ENCODE measurements at places on chromosomes 12 and 14. TPM values are rescaled to one million over a fixed set of nuclear protein-coding genes. Genes with fewer than 3 reads are reported as not detected.

NUDT14 gene
- 15.2 TPM for total RNA-seq

CCDC60 gene
- not detected for total RNA-seq

OR4M1 gene
- not detected for total RNA-seq

MYH7 gene
- total RNA-seq: not detected

DNA sequence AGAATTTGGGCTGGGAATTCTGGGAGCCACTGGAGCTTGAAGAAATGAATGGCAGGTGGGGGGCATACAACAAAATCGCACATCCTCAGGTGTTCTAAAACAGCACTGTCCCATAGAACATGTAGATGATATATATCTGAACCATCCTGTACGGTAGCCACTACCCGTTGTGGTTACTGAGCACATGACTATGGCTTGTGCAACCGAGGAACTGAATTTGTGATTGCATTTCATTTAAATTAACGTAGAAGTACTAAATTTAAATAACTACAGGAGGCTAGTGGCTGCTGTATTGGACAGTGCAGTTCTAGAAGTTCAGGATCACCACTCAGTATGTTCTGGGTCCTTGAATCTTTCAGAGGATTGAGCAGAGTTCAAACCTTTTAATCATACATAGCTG is 172.4 kb downstream of the PHETA1 start:
- no peak overlapping the region for H3K27ac ChIP-seq
- DNase-seq: no peak
- no peaks in the 10 kb centered on the region for H3K27me3 ChIP-seq
- H3K4me1 ChIP-seq: no peaks in the 10 kb centered on the region

- H3K4me3 ChIP-seq: no peak overlapping the region
- DNase-seq: no peak
- H3K27ac ChIP-seq: no peak overlapping the region
- H3K4me1 ChIP-seq: peaks cover 14% of the 10 kb centered on the region
Observed at GRCh38 chr14:69316449-69317101, 56.6 kb downstream of the GALNT16 start.

DNA sequence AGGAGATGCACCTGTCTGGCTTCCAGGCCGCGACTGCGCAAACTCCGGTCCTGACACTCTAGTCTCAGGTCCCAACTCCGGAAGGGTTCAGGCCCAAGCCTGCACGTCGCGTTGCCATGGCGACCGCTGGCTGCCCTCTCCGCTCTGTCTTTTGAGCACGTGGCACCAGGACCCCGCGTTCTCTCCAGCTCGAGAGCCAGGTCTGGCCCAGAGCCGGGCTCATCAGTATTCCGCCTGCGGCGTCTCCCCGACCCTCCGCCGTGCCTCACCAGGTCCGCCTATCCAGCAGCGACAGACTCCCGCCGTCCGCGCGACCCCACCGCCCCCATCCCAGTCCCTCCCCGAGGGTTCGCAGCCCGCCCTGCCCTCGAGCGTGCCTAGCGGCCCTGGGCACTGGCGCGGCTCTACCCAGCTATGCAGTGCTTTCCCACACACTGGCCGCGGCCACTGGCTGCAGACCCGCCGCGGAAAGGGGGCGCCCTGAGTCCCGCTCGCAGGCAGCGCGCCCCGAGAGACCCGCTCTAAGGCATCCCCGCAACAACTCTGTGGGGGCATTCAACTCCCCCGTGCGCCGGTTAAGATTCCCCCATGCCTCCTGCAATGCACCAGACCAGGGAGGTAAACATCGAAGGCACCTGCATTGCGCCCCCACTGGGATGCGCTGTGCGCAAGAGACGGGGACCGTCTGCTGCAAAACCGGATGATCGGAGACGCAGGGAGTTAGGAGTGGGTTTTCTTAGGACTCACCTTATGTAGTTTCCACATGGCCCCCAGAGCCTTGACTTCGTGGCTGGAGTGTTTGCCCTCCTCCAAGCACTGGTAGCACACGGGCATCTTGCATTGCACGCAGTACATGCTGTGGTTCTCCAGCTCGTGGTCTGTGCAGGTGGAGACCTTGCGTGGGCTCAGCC is 1.3 kb downstream of the TRIM9 start:
- H3K27me3 ChIP-seq: no peaks in the 10 kb centered on the region
- peaks cover 23% of the 10 kb centered on the region for H3K4me1 ChIP-seq
- H3K27ac ChIP-seq: no peak overlapping the region
- H3K4me3 ChIP-seq: peak overlapping the region; percentile 59

DNA sequence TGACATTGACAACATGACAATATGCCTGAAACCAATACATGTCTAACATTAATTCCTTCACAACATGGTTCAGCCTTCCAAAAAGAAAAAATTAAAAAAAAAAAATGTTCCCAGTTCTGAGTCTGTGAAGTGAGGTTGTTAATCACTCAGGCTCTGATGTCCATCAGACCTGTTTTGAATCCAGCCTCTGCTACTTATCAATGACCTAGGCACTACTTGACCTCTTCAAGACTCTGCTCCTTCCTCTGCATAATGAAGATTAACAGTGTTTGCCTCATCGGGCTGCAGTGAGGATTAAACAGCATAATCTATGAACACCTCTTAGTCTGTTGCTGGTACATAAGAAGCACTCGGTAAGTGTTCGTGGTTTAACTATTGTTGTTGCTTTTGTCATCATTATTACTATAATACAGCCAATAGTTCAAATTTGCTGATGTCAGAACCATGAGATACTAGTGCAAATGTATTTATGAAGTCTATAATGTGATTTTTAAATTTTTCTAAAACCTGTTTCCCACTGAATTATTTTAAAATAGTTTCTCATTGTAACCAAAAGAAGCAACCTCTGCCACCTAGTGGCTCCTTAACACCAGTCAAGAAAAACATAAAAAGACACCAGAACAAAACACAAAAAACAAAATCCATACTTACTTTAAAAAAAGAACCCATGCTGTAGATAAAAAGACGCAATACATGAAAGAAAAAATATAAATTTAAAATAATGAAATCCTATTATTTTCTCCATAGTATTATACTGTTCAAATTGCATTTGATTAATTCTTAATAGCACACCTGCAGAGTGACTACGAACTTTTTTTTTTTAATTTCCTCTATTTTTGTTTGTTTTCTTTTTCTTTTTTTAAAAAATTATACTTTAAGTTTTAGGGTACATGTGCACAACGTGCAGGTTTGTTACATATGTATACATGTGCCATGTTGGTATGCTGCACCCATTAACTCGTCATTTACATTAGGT is 20.3 kb upstream of the TMX1 start:
- H3K27me3 ChIP-seq: no peaks in the 10 kb centered on the region
- no peaks in the 10 kb centered on the region for H3K4me1 ChIP-seq
- H3K36me3 ChIP-seq: no peaks in the 10 kb centered on the region
- H3K27ac ChIP-seq: no peak overlapping the region
- H3K4me3 ChIP-seq: no peak overlapping the region
- peak; percentile 63 for DNase-seq

DNA sequence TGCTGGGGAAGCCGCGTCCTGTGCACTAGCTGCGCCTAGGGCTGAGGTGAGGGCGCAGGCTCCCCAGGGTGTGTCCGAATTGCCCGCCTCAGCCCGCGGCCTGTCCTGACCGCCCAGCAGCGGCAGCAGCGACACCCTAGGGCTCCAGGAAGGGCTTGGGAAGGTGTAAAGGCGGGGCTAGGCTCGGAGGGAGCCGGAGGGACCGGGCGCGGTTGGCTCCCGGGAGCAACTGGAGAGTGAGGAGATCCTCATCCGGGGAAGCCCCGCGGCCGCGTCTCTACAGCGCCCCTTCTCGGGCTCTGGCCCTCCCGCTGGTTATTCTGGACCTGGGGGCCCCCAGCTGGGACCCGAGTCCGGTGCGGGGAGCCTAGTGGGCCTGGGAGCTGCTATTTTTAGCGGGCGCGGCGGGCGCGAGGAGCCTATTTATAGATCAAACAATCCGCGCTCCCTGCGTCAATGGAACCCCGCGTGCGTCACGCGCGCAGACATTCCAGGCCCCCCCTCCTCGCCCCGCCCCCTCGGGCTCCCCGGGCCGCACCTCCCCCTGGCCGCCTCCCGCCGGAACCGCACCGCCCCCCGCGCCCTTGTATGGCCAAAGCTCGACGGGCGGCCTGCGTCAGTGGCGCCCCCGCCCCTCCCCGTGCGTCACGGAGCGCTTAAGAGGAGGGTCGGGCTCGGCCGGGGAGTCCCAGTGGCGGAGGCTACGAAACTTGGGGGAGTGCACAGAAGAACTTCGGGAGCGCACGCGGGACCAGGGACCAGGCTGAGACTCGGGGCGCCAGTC is at the start of gene NR4A1:
TSS of gene NR4A1 (plus strand) at position 685 of the 784 bp plus-strand sequence. CDS start 2,887 bp downstream, outside the sequence.
- DNase-seq: peak; percentile 99
- H3K36me3 ChIP-seq: peaks cover 22% of the 10 kb centered on the region
- peak within 1 kb of the TSS; percentile 89 for H3K27ac ChIP-seq
- peaks cover 48% of the 10 kb centered on the region for H3K4me1 ChIP-seq

DNA sequence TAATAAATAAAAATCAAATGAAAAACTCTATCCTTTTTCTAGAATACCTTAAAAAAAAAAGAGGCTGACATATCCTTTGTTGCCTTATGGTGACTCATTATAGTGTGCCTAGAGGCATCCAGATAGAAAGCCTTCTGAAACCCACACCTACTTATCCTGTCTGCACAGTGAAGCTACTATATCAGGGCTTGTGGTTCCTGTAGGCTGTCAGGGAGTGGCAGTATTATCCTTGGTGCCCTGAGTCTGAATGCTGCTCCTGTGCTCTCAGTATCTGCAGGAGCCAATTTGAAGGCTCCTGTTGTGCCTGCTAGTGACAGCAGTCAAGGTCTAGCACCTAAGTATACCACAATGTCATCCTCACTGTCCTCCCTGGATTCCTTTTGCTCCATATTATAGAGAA is 168.4 kb upstream of the AVPR1A start:
- no peaks in the 10 kb centered on the region for H3K36me3 ChIP-seq
- no peaks in the 10 kb centered on the region for H3K4me1 ChIP-seq
- no peak overlapping the region for H3K27ac ChIP-seq
- no peak overlapping the region for H3K4me3 ChIP-seq
- H3K27me3 ChIP-seq: no peaks in the 10 kb centered on the region
- DNase-seq: no peak

DNA sequence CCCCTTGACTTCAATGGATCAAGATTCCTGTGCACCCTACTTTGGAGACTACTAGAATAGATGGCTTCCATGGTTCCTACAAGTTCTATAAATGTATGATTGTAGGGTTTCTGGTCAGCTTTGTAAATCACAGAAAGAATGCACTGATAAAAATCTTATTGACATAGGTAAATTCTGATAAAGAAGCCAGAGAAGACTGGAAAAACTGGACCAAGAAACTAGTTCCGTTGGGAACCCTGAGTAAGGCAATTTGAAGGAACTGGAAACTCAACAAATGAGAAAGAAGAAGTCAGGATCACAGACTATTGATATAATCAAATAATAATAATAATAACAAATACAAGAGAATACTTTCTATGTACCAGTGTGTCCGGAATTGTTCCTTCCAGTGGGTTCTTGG is 15.4 kb upstream of the MGST1 start:
- H3K27me3 ChIP-seq: no peaks in the 10 kb centered on the region
- no peaks in the 10 kb centered on the region for H3K4me1 ChIP-seq
- H3K36me3 ChIP-seq: no peaks in the 10 kb centered on the region
- no peak overlapping the region for H3K27ac ChIP-seq
- no peak overlapping the region for H3K4me3 ChIP-seq

- no peak overlapping the region for H3K27ac ChIP-seq
- no peak for DNase-seq
- H3K36me3 ChIP-seq: peaks cover 80% of the 10 kb centered on the region
- H3K4me1 ChIP-seq: no peaks in the 10 kb centered on the region
- H3K27me3 ChIP-seq: no peaks in the 10 kb centered on the region
Observed at GRCh38 chr12:7155471-7156034, 25.4 kb downstream of the CLSTN3 start.

DNA sequence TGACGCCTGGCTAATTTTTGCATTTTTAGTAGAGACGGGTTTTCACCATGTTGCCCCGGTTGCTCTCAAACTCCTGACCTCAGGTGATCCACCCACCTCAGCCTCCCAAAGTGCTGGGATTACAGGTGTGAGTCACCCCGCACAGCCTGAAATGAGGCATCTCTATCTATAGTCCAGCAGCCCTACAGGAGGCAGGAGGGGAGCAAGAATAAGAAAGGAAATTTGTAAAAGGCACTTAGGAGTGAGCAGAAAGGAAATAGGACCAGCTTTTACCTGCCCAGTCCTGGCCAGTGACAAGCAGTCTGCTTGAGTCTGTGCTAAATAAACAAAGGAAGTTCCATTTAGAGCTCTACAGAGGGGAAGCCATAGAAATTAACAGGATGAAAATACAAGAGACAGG is 15.0 kb upstream of the PSMA6 start:
- H3K4me3 ChIP-seq: no peak overlapping the region
- DNase-seq: no peak
- no peak overlapping the region for H3K27ac ChIP-seq
- H3K4me1 ChIP-seq: peaks cover 5% of the 10 kb centered on the region
- H3K36me3 ChIP-seq: peaks cover 9% of the 10 kb centered on the region

GRCh38 chr14:53567236-53567780 is 389.3 kb downstream of the BMP4 start:
- no peak for DNase-seq
- H3K4me3 ChIP-seq: no peak overlapping the region
- no peak overlapping the region for H3K27ac ChIP-seq
- peaks cover 11% of the 10 kb centered on the region for H3K4me1 ChIP-seq
- no peaks in the 10 kb centered on the region for H3K27me3 ChIP-seq

DNA sequence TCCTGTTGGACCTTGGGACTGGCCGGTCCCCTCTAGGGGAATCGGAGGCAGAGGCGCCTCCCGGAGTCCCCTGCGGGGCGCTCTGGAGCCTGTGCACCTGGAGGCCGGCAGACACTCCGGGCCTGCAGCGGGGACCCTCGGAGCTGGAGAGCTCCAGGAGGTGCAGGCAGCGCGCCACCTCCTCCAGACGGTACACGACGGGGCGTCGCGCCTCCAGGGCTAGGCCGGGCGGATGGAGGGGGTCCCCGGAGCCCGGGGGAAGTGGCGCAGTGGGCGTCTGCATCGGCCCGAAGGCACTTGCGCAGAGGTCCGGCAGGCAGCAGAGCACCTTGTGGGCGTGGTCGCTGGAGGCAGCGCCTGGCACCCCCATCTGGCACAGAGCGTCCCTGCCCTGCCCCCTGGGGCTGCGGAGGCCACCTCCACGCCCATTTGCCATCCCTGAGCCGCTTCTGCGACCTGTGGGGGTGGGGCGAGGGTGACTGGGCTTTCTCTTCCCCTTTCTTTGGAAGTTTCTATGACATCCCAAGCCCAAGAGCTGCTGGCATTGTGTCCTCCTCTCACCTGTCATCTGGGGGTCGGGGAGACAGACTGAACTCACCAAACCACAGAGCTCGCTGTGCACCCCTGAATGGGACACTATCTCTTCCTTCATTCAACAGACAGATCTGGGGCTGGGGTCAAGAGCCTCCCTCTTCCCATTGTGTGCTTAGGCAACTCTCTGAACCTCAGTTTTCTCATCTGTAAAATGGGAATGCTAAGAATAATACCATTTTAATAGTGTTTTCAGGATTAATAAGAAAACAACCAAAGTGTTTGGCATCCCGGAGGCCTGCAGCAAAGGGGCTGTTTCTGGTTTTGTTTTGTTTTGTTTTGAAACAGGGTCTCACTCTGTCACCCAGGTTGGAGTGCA is 37.5 kb upstream of the CORO1C start:
- peak overlapping the region; percentile 36 for H3K4me3 ChIP-seq
- H3K27ac ChIP-seq: peak overlapping the region; percentile 19
- peak; percentile 78 for DNase-seq
- H3K36me3 ChIP-seq: no peaks in the 10 kb centered on the region
- no peaks in the 10 kb centered on the region for H3K27me3 ChIP-seq

Data from stomach (tissue), 19 donors.